ENCODE measurements at places on chromosomes 6 and 20. TPM values are rescaled to one million over a fixed set of nuclear protein-coding genes. Genes with fewer than 3 reads are reported as not detected.
A peak's percentile ranks its signal among the peaks of the same experiment; 100 is the strongest.

DNA sequence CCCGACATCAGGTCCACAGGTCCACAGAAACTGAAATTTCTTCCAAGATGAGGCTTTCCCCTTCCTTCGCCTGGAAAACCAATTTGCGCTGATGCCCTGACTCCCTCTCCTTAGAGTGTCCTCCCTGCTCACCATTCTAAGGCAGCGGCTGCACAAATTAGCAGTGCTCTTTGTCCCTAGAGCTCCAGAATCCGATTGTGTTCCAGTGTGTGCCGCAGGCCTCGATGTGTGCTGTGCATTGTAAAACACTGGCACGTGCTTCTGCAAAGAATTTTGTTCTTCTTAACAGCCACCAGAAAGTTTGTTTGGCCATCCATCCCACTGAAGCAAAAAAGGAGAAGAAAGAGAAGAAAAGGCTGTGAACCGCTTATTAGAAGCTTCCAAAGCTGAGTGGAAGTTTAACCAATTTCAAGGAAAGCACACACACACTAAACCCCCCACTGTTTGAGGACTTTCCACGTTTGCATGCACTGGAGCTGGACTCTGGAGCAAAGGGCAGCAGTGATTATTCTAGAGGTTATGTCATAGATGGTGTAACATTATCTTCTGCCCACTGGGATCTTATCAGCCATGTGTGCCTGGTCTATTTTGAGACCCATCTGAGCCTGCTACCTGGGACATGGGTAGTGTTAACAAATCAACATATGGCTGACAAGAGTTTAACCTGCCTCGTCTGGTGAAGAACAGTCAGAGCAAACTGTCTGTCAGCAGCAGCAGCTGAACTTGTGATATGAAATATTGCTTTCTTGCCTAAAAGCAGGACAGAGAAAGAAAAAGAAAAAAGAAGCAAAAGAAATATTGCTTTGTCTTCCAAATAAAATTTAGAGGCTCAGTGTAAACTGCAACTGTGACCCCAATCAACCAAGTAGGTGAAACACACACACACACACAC is 64.9 kb upstream of the RREB1 start:
- no peak overlapping the region for H3K4me3 ChIP-seq
- no peaks in the 10 kb centered on the region for H3K36me3 ChIP-seq
- DNase-seq, result no peak
- no peaks in the 10 kb centered on the region for H3K27me3 ChIP-seq
- H3K4me1 ChIP-seq, result no peaks in the 10 kb centered on the region

GRCh38 chr20:57465486-57465885 is 59.5 kb downstream of the CTCFL start:
- peaks cover 3% of the 10 kb centered on the region for H3K4me1 ChIP-seq
- no peak overlapping the region for H3K27ac ChIP-seq
- no peaks in the 10 kb centered on the region for H3K27me3 ChIP-seq

DNA sequence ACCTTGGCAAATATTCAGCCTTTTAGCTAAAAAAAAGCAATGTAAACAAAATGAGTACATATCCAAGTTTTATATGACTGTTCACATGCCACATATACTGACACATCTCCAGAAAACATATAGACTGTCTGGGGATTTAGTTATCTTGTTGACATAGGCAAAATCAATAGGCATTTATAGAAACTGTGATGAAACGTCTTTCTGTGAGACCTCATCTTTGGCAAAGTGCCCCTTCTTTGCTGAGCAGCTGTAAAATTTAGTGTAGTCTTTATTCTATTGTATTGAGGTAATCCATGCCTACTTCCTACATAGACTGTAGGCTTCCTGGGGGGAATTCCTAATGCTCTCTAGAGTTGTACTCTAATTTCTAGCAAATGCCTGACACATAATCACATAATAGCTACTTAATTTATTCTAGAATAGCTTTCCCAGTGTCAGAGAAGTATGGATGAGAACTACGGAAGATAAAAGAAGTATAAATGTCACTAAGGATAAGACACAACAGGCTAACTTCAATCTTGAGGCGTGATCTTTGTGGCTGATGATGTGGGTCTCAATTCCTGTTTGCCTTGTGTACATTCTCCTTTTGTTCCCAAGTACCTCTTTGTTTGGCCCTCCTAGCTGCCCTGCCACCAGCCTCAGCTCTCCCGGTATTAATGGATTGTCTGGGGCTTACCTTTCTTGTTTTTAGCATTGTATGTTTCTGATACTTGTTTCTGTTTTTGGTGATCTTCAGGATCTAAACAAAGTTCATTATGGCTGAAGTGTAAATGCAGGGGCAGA is 30.6 kb downstream of the PTCHD4 start:
- no peak for DNase-seq
- H3K4me3 ChIP-seq, result no peak overlapping the region
- no peak overlapping the region for H3K27ac ChIP-seq
- no peaks in the 10 kb centered on the region for H3K27me3 ChIP-seq
- H3K36me3 ChIP-seq, result no peaks in the 10 kb centered on the region
- H3K4me1 ChIP-seq, result no peaks in the 10 kb centered on the region

FIG4 gene
- total RNA-seq, result 19.0 TPM

DNA sequence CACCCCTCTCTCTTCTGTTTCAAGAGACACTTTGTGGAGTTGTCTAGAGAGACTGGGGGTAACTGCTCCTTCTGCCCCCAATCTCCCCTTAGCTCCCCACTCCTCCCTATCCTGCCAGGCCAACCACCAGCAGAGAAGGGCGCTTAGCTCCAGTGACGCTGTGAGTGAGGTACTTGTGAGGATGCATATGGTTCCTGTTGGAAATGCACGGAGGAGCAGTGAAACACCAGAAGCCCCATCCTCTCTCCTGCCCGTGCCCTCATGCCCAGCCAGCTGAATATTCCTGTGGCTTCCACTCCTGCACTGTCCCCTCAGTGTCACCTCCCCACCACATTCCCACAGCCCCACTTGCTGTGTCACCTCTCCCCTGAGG is 11.9 kb downstream of the NT5E start:
- peaks cover 94% of the 10 kb centered on the region for H3K4me1 ChIP-seq
- no peaks in the 10 kb centered on the region for H3K27me3 ChIP-seq
- H3K27ac ChIP-seq, result peak overlapping the region; percentile 79
- no peaks in the 10 kb centered on the region for H3K36me3 ChIP-seq
- DNase-seq, result no peak

DNA sequence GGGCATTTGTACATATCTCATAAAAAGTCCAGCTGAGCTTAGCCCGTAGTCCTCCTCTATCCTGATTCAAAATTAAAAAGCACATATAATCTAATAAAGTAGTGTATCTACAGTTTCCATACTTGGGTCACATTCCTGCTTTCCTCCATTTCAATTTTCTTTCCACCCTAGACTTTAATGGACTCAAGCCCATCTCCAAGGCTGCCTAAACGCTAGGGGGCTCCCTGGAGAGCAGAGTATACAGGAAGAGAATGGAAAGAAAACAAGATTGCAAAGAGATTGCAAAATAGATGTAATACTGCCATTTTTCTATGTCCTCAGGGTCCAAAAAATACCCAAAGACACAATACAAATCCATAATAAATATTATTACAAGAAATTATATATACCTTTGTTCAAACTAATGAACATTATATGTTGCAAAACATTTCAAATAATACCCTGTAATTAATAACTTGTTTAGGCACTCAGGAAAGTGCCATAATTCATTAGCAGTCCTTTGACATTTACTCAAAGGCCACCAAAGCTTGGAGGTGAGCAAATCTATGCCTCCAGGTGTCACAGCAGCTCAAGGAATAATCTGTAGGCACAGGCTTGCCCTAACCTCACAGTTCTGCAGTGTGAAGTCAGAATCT is 2.4 kb upstream of the MCM3 start:
- H3K36me3 ChIP-seq, result peaks cover 16% of the 10 kb centered on the region
- no peak overlapping the region for H3K4me3 ChIP-seq
- H3K27me3 ChIP-seq, result no peaks in the 10 kb centered on the region
- peaks cover 15% of the 10 kb centered on the region for H3K4me1 ChIP-seq

SS18L1 gene
- 21.6 TPM for total RNA-seq

DNA sequence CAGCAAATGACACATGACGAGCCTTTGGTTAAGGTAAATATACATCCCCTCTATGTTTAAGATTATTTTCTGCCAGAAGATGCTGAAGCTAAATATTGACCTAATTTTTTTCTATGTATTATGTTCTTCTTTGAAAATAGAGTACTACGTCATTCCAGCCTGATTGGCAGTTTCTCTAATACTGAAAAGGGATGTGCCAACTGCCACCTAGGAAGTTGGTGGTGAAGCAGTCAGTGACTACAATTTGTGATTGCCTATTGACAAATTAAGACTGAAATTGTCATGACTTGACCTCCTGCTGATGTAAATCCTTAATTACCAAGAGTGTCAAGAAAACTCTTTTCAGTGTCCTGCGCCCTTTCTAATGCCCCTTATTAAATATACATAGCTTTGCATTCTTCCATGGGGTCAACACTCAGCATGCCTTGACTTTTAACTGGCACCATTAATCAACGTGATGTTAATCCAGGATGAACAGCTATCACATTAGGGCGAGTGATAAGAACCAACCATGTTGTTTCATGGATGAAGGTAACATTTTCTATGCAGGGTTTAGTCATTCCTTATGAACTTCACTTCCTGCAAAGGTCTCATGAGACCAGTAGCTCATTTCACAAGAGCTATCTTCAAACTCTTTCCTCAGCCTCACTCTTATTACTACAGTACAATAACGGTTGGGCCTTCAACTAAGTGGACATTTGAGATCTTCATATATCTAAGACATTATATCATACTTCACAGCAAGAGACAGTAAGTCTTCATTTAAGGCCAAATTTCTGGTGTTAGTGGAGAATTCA is 22.5 kb upstream of the SGK1 start:
- H3K4me1 ChIP-seq, result no peaks in the 10 kb centered on the region
- no peak overlapping the region for H3K4me3 ChIP-seq
- no peak overlapping the region for H3K27ac ChIP-seq
- no peaks in the 10 kb centered on the region for H3K27me3 ChIP-seq
- no peaks in the 10 kb centered on the region for H3K36me3 ChIP-seq

- no peaks in the 10 kb centered on the region for H3K36me3 ChIP-seq
- H3K27ac ChIP-seq, result no peak overlapping the region
- peak overlapping the region; percentile 33 for H3K4me3 ChIP-seq
- no peaks in the 10 kb centered on the region for H3K27me3 ChIP-seq
- no peaks in the 10 kb centered on the region for H3K4me1 ChIP-seq
- no peak for DNase-seq
Measured at GRCh38 chr6:21663966-21664313, 70.4 kb downstream of the SOX4 start.

DNA sequence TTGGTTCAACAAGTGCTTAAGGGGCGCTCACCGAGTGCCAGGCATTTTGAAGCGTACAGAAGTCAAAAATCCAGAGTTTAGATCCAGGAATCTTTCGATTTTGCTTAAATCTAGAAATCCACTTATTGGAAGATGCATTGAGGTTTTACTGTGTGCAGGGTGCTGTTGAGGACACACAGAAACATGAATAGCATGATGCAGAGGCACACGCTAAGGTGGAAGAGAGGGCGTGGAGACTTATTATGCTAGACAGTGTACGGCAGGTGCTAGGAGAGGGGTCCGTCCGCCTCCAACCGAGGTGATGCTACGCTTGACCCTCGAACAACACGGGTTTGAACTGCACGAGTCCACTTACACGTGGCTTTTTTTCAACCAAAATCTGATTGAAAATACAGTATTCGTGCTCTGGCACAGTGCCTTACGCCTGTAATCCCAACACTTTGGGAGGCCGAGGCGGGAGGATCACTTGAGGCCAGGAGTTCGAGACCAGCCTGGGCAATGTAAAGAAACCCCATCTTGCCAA is 1.0 kb upstream of the KIF13A start:
- H3K4me3 ChIP-seq, result peak overlapping the region; percentile 65
- peaks cover 30% of the 10 kb centered on the region for H3K4me1 ChIP-seq
- H3K27ac ChIP-seq, result peak overlapping the region; percentile 85

DNA sequence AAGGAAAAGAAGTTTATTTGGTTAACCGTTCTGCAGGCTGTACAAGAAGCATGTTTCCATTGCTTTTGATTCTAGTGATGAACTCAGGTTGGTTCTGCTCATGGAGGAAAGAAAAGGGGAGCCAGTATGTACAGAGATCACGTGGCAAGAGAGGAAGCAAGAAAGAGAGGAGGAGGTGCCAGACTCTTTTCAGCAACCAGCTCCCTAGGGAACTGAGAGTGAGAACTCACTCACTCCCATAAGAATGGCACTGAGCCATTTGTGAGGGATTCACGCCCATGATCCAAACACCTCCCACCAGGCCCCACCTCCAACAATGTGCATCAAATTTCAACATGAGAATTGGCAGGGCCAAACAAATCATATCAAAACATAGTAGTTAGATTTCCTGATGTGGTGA is 649.1 kb downstream of the EPM2A start:
- H3K27ac ChIP-seq, result no peak overlapping the region
- no peaks in the 10 kb centered on the region for H3K4me1 ChIP-seq
- DNase-seq, result no peak
- H3K27me3 ChIP-seq, result no peaks in the 10 kb centered on the region
- no peak overlapping the region for H3K4me3 ChIP-seq
- no peaks in the 10 kb centered on the region for H3K36me3 ChIP-seq

All from Panc1 (cell line).